ENCODE measurements at places on chromosomes 1 and 21. TPM values are rescaled to one million over a fixed set of nuclear protein-coding genes. Genes with fewer than 3 reads are reported as not detected.

- DNase-seq, result no peak
Measured at GRCh38 chr1:243686159-243686558, 163.9 kb downstream of the AKT3 start.

DNA sequence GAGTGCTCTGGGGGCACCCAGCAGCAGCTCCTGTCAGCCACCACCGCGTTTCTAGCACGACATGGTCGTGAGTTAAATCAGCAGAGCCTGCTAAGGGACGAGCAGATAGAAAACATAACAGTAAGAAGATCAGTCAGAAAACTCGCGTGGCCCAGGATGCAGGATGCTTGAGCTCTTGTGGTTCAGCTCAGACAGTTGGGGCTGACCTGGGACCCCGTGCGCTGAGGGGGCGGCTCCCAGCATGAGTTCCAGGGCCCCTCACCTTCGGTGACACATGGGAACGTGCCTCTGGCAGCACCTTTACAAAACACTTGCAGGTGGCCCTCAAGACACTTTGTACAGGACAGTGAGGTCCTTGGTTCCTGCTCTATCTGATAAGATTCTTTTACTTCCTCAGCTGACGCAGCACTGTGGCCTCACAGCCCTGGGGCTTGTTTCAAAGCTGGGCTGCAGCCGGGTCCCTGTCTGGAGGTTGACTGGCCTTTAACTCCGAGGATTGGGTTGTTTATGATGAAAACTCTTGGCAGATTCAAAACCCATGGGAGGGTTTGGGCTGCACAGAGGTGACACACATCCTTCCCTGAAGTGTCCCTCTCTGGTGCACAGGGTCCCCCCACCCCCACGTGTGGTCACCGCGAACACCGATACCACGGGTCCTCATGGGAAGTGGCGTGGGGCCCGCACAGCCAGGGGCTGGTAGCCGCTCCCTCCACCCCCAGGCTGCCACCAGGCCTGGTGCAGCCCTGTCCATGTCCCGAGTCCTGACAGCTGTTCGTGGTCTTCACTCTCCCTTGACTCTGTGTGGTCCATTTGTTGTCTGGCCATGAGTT is 65.3 kb upstream of the COL6A1 start:
- no peak for DNase-seq

The TSSK3 gene
- total RNA-seq, result 3.9 TPM

- DNase-seq, result no peak
Measured at GRCh38 chr1:177969825-177970371, at the start of gene SEC16B. Gene SEC16B (minus strand): TSS chr1:177970058. CDS start chr1:177967981, 2,077 bp downstream.

Data from progenitor cell of endocrine pancreas (in vitro differentiated cells).